ENCODE measurements at places on chromosomes 3 and 15.

GRCh38 chr3:135834465-135834864 is 131.1 kb upstream of the PPP2R3A start:
- no peak for DNase-seq

GRCh38 chr15:98896802-98897732 is 110.5 kb downstream of the PGPEP1L start:
- no peak for DNase-seq

- DNase-seq: no peak
Measured at GRCh38 chr3:135532021-135532420, 433.5 kb upstream of the PPP2R3A start.

DNA sequence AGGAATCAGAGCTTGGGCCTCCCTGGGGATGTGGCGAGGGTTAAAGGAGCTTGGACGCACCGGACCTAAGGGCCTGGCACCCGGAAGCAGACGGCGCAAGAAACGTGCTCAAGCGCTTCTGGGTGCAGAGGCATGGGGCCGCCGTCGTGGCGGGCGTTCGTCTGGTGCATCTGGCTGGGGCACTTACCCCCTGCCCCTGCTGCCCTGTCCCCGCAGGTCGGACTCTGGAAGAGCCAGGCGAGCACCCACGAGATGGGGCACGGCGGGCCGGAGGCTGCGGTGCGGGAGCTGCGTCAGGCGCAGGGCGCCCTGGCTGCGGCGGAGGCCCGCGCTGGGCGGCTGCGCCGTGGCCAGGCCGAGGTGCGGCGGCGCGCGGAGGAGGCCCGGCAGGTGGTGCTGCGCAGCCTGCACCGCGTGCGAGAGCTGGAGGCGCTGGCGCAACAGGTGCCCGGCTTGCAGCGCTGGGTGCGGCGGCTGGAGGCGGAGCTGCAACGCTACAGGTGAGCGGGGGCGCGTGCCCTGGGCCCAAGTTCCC is 2.5 kb downstream of the EFCC1 start:
- no peak for DNase-seq

DNA sequence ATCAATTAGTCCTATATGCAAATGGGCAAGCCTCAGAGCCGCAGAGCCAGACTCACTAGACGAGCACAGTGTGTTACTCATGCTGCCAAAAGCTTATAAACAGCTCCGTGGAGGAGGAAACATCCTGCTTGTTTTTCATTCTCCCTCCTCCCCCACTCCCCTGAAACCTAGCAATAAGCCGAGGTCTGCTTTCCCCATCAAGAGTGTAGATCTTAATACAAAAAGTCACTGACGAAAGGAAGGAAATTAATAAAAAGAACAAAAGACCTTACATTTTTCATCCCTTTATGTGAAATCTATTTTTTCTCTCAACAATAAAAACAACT is 88.5 kb downstream of the XXYLT1 start:
- no peak for DNase-seq

GRCh38 chr3:101888653-101889052 is 39.3 kb downstream of the NFKBIZ start:
- no peak for DNase-seq

Measured in NCI-H1436 treated with DMSO at 0.1 percent for 48 hours (cell line).